ENCODE measurements at places on chromosomes 5 and 9. TPM values are rescaled to one million over a fixed set of nuclear protein-coding genes. Genes with fewer than 3 reads are reported as not detected.
A peak's percentile ranks its signal among the peaks of the same experiment; 100 is the strongest.

GRCh38 chr5:1106385-1107166, 5.3 kb downstream of the SLC12A7 start:
- DNase-seq: no peak

The CTSV gene
- total RNA-seq: not detected

DNA sequence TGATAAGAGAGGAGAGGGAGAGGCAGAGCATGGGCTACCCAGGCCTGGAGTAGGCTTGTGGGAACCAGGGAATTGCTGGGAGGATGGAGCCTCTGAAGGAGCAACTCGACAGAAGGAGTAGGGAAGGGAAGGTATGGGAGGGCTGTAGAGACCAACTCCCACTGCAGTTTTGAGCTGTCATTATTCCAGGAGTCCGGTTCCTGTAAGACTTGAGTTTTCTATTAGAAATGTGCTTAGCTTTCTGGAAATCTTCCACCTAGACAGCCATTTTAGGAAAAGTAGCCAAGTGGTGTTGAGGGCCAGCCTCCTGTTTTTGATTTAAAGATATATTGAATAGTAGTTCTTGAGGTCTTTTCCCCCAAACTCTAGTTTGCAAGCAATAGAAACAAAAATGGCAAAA, 323.5 kb downstream of the LRRC70 start:
- no peak for DNase-seq

- no peak for DNase-seq
These were observed 15.8 kb upstream of the NTNG2 start for GRCh38 chr9:132146039-132146438.

- DNase-seq: no peak
These were observed 313.9 kb upstream of the TRPC7 start for GRCh38 chr5:136679233-136679632.

DNA sequence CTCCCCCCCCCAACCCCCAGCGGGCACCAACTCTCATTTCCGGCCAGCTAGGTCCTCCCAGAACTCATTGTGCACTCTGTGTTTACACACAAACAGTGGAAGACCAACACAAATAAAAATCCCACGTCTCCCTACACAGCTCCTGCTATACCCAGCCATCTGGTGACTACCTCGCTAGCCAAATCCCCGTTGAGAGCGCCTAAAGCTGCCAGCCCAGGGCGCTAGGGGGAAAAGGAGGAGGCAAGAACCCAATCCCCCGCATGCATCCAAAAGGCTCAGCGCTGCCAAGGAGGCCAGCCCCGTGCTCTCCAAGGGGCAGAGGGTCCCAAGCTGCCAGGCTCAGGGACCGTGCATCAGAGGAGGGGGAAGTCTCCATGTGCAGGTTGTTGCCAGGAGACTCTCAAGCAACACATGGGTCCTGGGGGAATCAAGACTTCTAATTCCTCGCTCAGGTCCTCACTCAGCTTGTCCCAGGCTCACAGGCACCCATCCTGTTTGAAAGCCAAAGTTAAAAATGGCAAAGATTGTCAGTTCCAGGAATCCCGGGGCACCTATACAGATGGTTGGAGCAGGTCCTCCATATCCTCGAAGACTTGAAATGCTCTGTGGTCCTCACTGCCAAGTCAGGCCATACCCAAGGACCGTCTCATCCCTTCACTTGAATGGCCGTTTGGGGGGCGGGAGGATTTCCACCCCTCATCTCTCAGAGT, 2.7 kb downstream of the ASTN2 start:
- DNase-seq: no peak

DNA sequence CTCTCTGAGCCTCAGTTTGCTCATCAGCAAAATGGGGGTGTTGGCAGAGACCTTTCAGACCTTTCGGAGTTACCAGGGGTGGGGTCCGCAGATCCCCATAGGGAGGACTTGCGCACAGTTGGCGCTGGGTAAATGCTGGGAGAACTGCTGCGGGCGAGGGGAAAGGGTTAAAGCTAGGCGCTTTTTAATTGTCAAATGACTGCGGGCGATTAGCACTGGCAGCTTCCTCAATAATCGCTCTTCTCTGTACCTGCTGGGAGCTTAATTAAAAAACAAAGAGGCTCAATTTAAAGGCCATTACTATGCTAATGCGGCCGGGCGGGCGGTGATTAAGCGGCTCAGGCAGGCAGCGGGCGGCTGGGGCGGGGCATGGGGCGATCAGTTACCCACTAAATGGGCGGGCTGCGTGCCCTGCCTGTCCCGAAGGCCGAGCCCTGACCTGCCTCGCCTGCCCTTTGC, 63.0 kb downstream of the LMX1B start:
- DNase-seq: no peak

The SPATA31E1 gene
- not detected for total RNA-seq

The MYMK gene
- total RNA-seq: not detected

The CAVIN4 gene
- total RNA-seq: 0.52 TPM

- peak; percentile 71 for DNase-seq
These were observed 29.5 kb downstream of the TGFBI start for GRCh38 chr5:136058039-136058971.

The CER1 gene
- total RNA-seq: not detected

The C9orf153 gene
- 0.36 TPM for total RNA-seq

DNA sequence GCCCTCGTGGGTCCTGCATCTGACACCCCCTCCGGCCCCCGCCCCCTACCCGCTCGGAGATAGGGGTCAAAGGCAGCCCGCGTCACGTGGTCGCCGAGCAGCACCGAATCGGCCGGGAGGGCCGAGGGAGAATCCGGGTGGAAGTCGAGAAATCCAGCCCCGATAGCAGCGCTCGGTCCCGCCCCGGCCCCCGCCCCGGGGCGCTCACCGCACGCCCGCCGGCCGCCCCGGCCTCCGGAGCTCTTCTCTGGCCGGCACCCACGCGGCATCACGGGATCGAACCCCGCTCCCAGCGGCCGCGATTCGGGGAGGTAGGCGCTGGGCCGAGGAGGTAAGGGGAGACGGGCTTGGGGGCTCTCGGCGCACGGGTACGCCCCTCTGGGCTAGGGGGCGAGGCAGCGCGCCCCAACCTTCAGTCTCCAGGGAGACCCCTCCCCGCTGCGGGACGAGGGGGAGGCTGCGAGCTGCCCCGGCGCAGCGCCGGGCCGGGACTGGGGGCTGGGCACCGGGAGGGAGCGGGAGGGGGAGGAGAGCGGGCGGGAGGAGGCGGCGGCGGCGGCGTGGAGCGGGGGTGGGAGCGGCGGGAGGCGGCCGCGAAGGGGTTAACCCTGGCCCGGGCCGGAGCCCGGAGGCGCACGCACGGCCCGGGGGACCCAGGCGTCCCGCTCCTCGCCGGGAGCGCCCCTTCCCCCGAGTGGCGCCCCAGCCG, 22.1 kb upstream of the NDST1 start:
- peak; percentile 73 for DNase-seq

The OSTF1 gene
- total RNA-seq: 49.7 TPM

GRCh38 chr9:134802216-134802795, 78.3 kb upstream of the FCN2 start:
- no peak for DNase-seq

- DNase-seq: no peak
These were observed 122.3 kb upstream of the POC5 start for GRCh38 chr5:75839547-75839946.

DNA sequence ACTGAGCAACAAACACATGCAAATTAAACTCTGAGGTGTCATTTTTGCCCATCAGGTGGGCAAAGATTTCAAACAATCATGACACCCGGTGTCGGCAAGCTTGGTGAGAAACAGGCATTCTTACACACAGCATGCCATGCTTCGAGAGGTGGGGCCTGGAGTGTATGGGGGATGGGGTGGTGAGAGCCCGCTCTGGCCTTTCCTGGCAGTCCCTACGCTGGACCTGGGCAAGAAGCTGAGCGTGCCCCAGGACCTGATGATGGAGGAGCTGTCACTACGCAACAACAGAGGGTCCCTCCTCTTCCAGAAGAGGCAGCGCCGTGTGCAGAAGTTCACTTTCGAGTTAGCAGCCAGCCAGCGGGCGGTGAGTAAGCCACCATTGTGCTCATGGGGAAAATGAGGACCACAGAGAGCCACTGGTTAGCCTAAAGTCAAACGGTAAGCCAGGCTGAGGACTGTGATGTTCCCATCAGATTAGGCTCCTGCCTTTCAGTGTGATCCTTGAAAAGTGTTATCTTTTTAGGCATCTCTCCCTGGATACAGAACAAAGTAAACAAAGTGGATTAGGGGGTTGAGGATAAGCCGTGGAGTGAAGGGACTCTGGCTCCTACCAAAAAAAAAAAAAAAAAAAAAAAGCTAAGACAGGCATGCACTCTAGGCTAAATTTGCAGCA, 9.4 kb downstream of the MYOZ3 start:
- DNase-seq: peak; percentile 41

DNA sequence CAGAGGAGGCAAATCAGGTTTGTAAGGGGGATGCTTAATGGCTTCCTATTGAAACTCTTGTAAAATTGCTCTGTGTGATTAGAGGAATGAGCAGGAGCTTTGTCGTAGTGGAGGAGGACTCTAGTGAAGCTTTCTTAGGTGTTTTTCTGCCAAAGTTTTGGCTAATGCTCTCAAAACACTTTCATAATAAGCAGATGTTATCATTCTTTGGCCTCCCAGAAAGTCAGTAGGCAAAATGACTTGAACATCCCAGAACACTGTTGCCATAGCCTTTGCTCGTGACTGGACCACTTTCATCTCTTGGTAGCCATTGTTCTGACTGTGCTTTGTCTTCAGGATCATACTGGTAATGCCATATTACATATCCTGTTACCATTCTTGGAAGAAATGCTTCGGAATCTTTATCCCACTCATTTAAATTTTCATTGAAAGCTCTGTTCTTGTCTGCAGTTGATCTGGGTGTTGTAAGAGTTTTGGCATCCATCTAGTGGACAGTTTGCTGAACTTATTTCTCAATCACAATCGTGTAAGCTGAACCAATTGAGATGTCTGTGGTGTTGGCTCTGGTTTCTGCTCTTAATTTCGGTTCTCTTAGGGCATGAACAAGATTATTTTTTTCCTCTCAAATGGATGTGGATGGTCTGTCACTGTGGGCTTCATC, 187.6 kb downstream of the COMMD10 start:
- no peak for DNase-seq

GRCh38 chr9:121071756-121072421, 2.9 kb upstream of the CNTRL start:
- no peak for DNase-seq

DNA sequence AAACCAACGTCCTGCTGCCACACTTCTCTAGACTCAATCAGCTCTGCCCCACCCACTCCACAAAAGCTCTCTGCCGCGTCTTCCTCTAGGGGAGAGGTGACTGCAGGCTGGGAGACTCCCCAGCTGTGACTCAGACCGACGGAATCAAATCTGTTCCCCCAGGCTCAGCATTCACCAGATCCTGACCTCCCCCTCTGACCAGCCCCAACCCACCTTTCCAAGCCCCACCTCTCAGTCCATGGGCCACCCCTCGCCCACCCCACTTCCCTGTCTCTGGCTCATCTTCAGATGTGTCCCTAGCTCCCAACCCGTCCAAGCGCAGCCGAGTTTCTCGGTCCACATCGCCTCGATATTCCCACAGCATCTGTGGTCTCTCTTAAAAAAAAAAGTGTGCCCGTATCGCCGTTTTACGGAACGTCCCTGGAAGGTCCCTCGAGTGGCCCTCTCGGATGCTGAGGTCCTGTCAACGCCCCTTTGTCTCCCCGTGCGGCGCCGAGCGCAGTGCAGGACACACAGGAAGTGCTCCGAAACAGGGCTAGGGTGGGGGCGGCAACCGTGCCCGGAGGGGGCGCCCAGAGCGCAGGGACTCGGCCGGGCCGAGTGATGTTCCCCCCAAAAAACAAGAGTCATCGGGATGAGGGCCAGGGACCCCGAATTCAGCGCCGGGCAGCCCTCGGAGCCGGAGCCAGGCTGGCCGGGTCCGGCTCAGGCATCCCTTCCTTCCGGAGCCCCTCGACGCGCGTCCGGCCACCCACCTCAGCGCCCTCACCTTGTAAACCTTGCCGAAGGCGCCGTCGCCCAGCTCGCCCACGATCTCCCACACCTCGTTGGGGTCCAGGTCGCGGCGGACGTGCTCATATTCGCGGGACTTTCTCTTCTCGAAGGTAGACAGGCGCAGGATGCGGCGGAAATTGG, 649 bp downstream of the STK10 start:
- DNase-seq: peak; percentile 66

All from ureter (tissue), 1 donor.